ENCODE measurements at places on chromosomes 4 and X. TPM values are rescaled to one million over a fixed set of nuclear protein-coding genes. Genes with fewer than 3 reads are reported as not detected.

PCDH19 gene
- total RNA-seq = 0.60 TPM

ITM2A gene
- 14.7 TPM for total RNA-seq

GPRASP3 gene
- total RNA-seq = 12.7 TPM

MAGEA1 gene
- not detected for total RNA-seq

CHM gene
- 8.7 TPM for total RNA-seq

CDX4 gene
- total RNA-seq = not detected

MAGEA9B gene
- not detected for total RNA-seq

SHOX gene
- not detected for total RNA-seq

AREG gene
- not detected for total RNA-seq

PDGFC gene
- total RNA-seq = 18.2 TPM

CCDC110 gene
- total RNA-seq = 0.42 TPM

AVPR2 gene
- total RNA-seq = not detected

RASL11B gene
- total RNA-seq = 50.0 TPM

EDA gene
- 2.1 TPM for total RNA-seq

PPARGC1A gene
- total RNA-seq = 23.9 TPM

IQCM gene
- not detected for total RNA-seq

SPANXD gene
- total RNA-seq = not detected

SLC25A53 gene
- total RNA-seq = 8.7 TPM

PWWP3B gene
- total RNA-seq = 20.9 TPM

TREX2 gene
- total RNA-seq = 0.36 TPM

CHRDL1 gene
- total RNA-seq = 0.74 TPM

IL1RAPL1 gene
- total RNA-seq = 4.1 TPM

USP51 gene
- total RNA-seq = 7.3 TPM

VCX3B gene
- total RNA-seq = 1.3 TPM

MAB21L2 gene
- 0.81 TPM for total RNA-seq

JCHAIN gene
- total RNA-seq = not detected

OFD1 gene
- total RNA-seq = 46.6 TPM

SLC6A8 gene
- total RNA-seq = 29.0 TPM

GAGE12F gene
- total RNA-seq = not detected

POU3F4 gene
- total RNA-seq = 0.03 TPM

SLC9B1 gene
- 0.14 TPM for total RNA-seq

BGN gene
- 1.9 TPM for total RNA-seq

NSG1 gene
- total RNA-seq = 4.0 TPM

CT83 gene
- total RNA-seq = not detected

MAN2B2 gene
- 8.2 TPM for total RNA-seq

SPANXC gene
- not detected for total RNA-seq

Data from cardiac muscle cell (in vitro differentiated cells and primary cell).